ENCODE measurements at places on chromosomes 4 and X. TPM values are rescaled to one million over a fixed set of nuclear protein-coding genes. Genes with fewer than 3 reads are reported as not detected.

Gene SSX2
- not detected for total RNA-seq

Gene NPY2R
- total RNA-seq: not detected

Gene ZFP42
- under 0.01 TPM for total RNA-seq

Gene L1CAM
- total RNA-seq: 0.09 TPM

Gene PDGFRA
- 529 TPM for total RNA-seq

Gene FAM241A
- 0.69 TPM for total RNA-seq

Gene ARHGEF6
- total RNA-seq: 11.3 TPM

Gene CENPVL3
- not detected for total RNA-seq

Gene FGF2
- 31.1 TPM for total RNA-seq

Gene PORCN
- 7.3 TPM for total RNA-seq

Gene MGARP
- total RNA-seq: 4.0 TPM

Gene EGFL6
- not detected for total RNA-seq

Gene RAP1GDS1
- 39.2 TPM for total RNA-seq

Gene ZCCHC4
- 8.4 TPM for total RNA-seq

Gene ANOS1
- total RNA-seq: not detected

Gene SLC10A7
- 5.0 TPM for total RNA-seq

Gene NLGN4X
- not detected for total RNA-seq

Gene TKTL2
- not detected for total RNA-seq

Gene CLCN4
- 5.4 TPM for total RNA-seq

Gene FGF16
- 0.09 TPM for total RNA-seq

Gene CYBB
- not detected for total RNA-seq

Gene UCP1
- total RNA-seq: not detected

Gene CHRDL1
- total RNA-seq: 3.8 TPM

Gene TLR3
- 1.1 TPM for total RNA-seq

Gene PDLIM3
- total RNA-seq: 9.5 TPM

Gene ADAM29
- total RNA-seq: not detected

Gene PHEX
- 1.9 TPM for total RNA-seq

Gene NCAPG
- total RNA-seq: 4.7 TPM

Gene PAK3
- total RNA-seq: 1.4 TPM

Gene GAGE12J
- total RNA-seq: not detected

Gene SLC35A2
- 7.4 TPM for total RNA-seq

Gene AWAT2
- not detected for total RNA-seq

Gene CXCL5
- total RNA-seq: 0.17 TPM

Gene SH3RF1
- 12.4 TPM for total RNA-seq

Gene KIT
- under 0.01 TPM for total RNA-seq

Gene CLTRN
- 0.26 TPM for total RNA-seq

Gene MAGEA4
- not detected for total RNA-seq

Gene BEX1
- 0.63 TPM for total RNA-seq

Gene ALB
- not detected for total RNA-seq

Gene PAGE5
- total RNA-seq: not detected

Gene GPR119
- not detected for total RNA-seq

Gene PTPN13
- 64.7 TPM for total RNA-seq

Gene ARX
- total RNA-seq: not detected

Gene RBM47
- total RNA-seq: 0.32 TPM

Gene NUP62CL
- total RNA-seq: not detected

Gene TCEAL7
- 74.1 TPM for total RNA-seq

Gene MAGED4B
- 18.3 TPM for total RNA-seq

Gene CNKSR2
- 0.32 TPM for total RNA-seq

Gene NWD2
- total RNA-seq: under 0.01 TPM

Gene SLITRK4
- not detected for total RNA-seq

Gene DSPP
- total RNA-seq: not detected

Gene BST1
- 8.7 TPM for total RNA-seq

Gene ESX1
- not detected for total RNA-seq

Gene TLR2
- 0.32 TPM for total RNA-seq

Gene ART3
- 0.09 TPM for total RNA-seq

Gene RPS6KA6
- total RNA-seq: 3.9 TPM
